Fibroblast of skin of left quadriceps (primary cell): ENCODE measurements at places on chromosomes 3 and 15.

GRCh38 chr3:175434561-175434960, 575.4 kb downstream of the NAALADL2 start:
- DNase-seq = no peak

DNA sequence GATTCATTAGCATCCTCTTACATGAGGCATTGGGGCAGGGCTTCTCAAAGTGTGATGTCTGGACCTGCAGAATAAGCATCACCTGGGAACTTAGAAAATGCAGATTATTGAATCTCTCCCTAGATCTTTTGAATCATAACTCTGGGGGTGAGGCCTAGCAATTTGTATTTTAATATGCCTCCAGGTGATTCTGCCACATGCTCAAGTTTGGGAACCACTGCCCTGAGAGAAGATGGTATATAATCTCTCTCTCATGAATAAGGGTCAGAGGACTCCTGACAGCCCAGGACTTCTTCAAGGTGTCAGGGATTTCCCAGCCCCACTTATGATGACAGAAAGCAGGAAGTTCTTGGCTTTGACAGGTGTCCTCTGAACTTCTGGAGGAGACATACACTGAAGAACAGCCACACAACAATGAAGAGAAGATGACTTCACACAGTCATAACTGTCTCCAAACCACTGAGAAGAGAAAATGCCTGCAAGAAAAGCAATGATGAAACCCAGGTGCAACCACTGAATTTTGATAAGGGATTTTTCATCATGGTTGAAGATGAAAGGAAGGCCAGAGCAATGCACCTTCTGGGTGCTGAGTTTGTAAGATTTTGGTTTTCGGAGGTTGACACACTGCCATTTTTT, 211.9 kb upstream of the MRPL3 start:
- no peak for DNase-seq

DNA sequence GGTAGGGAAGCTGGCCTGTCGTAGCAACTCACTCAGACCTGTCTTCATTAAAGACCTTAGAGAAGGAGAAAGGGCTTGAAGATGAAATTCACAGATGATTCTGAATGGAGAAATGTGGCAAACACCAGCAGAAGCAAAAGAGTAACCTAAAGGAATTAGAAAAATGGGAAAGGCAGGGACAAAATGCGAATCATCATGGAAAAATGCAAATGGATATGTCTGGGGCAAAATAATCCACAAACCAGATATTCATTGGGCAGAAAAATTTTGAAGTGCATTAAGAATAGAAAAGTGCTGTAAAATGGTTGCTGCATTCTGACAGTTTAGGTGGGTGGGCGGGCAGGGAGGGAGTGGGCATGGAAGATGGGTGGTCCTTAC, 156.9 kb upstream of the RASGRP1 start:
- DNase-seq = peak; percentile 56

- DNase-seq = no peak
Observed at GRCh38 chr3:157285141-157285540, 125.2 kb upstream of the CCNL1 start.

DNA sequence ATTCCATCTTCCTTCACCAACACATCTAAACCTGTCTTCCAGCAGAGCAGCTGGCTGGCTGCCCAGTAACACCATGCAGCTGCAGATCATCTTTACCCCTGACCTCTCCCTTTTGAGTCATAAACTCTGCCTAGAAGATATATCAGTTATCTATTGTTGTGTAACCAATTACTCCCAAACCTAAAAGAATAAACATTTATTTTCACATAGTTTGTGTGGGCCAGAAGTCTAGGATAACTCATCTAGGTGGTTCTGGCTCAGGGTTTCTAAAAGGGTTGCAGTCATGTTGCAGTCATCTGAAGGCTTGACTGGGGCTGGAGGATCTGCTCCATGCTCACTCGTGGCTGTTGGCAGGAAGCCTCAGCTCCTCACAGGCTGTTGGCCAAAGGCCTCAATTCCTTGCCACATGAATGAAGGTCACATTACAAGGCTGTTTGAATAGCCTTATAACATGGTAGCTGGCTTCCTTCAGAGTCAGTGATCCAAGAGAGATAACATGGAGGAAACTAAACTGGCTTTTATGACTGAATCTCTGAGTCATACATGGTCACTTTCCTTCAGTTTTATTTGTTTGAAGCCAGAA, 92.8 kb downstream of the GOLIM4 start:
- no peak for DNase-seq

DNA sequence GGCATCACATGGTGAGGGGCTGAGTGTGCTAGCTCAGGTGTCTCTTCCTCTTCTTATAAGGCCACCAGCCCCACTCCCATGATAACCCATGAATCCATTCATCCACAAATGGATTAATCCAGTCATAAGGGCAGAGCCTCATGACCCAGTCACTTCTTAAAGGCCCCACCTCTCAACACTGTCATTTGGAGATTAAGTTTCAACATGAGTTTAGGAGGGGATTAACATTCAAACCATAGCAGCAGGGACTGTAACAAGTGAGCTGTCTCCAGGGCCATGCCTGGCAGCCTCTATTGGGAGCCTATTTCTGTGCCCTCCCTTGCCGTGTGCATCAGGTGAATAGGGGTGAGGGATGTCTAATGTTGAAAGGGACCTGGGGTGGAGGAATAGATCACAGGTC, 77.5 kb downstream of the CHRD start:
- DNase-seq = no peak

DNA sequence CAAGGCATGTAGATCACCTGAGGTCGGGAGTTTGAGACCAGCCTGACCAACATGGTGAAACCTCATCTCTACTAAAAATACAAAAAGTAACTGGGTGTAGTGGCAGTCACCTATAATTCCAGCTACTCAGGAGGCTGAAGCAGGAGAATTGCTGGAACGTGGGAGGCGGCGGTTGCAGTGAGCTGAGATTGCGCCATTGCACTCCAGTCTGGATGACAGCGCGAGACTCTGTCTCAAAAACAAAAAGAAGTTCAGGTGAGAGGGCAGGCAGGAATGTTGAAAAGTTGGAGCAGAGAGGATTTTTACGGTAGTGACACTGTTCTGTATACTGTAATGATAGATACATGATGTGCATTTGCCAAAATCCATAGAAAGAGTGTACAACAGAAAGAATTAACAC, 31.7 kb downstream of the GXYLT2 start:
- no peak for DNase-seq

GRCh38 chr15:41996376-41996775, 24.0 kb upstream of the EHD4 start:
- DNase-seq = no peak

DNA sequence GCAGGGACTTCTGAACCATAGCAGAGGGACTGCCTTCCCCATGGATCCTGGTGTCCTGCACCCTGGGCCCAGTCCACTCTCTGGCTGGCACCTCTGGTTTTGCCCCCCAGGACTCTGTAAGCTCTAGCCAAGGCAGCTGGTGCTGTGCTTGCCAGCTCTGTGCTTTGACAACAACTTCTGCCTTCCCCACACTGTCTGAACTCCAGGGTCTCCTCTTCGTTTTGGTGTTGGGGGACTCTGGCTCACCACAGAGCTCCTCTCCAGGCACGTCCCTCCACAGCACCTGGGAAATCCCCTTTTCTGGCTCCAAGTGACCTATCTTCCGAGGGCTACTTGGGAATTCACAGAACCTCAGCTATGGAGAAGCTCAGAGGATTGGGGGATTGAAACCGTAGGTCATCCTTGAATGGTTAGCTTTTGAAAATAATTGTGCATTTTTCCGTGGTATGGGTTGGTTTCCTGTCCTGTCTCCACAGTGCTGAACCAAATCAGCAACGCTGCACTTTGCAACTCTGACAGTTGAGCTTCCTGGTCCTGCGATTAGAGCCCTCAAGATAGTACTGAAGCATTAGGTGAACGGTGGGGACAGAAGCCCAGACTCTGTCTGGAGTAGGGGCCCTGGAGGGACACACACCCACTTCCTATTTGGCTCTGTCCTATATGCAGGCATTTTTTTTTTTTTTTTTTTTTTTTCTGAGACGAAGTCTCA, 152.4 kb downstream of the APBA2 start:
- DNase-seq = no peak

- DNase-seq = peak; percentile 24
Observed at GRCh38 chr15:57251941-57252340, 124.4 kb upstream of the CGNL1 start.

DNA sequence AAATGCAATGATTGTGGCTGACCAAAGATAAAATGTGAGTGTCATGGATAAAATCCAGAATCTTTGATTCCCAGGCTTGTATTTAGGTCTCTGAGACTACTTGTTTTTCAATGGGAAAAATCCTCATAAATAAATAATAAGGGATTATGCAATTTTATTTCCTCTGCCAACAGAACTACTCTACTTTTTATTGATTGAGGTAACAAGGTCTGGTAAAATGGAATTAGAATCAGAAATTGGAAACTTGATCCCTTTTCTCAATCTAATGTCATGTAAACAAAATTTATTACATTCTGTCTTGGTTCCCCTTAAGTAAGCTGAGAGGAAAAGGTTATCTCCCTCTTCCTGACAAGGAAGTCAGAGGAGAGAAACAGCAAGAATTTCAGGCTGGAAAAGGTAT, 48.3 kb upstream of the CCDC50 start:
- DNase-seq = no peak

DNA sequence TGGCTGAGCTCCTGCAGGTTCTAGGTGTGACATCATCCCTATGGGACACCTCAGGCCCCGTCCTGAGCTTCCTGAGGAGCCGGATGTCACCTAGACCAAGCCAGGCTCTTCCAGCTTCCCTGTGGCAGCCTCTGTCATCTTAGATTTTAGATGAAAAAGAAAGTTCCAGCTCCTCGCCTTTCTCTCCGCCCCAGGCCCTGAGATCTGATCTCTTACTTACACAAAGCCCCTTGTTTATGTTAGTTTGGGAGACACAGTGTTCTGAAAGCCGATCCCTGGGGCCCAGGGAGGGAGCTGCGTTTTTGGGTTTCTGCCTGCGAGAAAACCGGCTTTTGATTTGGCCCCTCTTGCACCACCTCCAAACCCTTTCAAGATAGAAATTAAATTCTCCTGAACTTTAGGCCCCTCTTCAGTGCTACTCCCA, 40.2 kb upstream of the FAM107A start:
- DNase-seq = no peak

DNA sequence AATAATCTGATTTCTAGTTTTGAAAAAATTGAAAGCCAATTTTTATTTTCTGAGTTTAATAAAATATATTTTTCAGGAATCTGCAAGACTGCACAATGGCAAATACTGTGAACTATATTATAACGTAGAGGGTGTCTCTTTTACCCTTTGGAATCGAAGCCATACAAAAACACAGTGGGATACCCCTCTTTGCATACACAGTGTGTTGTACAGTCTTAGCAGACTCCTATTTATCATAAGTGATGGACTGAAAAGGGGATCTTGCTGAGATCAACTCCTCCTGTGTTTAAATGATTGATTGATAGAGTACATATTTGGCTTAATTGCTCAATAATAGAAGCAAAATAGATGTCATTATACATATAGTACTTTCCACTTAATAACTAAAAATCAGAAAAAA, 981.2 kb downstream of the NSUN3 start:
- DNase-seq = no peak
